Stimulated activated CD8-positive, alpha-beta memory T cell treated with anti-CD3 and anti-CD28 coated beads, Interleukin-2, amount 100 ng/mL, for 1 hour (primary cell): ENCODE measurements at places on chromosomes 4 and X.
A peak's percentile ranks its signal among the peaks of the same experiment; 100 is the strongest.

GRCh38 chr4:3302786-3303564, 10.2 kb downstream of the RGS12 start:
- no peak for DNase-seq

GRCh38 chr4:146585761-146586333, 52.8 kb upstream of the POU4F2 start:
- DNase-seq = no peak

- no peak for DNase-seq
Observed at GRCh38 chrX:140249088-140249487, 255.8 kb downstream of the SOX3 start.

GRCh38 chr4:123589301-123589700, 192.7 kb downstream of the SPRY1 start:
- no peak for DNase-seq

- no peak for DNase-seq
Observed at GRCh38 chr4:89519771-89520320, 212.2 kb upstream of the GPRIN3 start.

DNA sequence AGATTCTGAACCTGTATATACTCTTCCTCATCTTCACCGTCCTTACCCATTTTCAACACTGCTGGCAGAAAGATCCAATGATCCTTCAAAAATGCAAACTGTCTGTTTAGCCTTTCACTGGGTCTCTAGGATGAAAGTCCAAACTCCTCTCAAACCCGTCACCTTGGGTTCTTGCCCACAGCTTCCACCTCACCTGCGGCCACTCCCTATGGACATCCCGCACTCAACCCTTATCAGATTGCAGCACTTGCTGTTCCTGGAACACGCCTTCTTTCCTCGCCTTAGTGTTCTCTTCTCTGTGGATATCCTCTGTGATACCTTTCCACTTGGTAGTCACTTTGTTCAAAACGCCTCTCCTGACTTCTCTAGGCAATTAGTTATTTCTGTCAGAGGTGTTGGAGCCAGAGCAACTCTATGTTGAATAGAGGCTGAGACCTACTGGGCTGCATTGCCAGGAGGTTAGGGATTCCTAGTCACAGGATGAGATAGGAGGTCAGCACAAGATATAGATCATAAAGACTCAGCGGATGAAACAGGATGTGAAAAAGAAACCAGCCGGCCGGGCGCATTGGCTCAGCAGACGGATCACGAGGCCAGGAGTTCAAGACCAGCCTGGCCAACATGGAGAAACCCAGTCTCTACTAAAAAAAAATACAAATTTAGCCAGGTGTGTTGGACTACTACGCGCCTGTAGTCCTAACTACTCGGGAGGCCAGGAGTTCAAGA, 4.2 kb upstream of the NOCT start:
- no peak for DNase-seq

DNA sequence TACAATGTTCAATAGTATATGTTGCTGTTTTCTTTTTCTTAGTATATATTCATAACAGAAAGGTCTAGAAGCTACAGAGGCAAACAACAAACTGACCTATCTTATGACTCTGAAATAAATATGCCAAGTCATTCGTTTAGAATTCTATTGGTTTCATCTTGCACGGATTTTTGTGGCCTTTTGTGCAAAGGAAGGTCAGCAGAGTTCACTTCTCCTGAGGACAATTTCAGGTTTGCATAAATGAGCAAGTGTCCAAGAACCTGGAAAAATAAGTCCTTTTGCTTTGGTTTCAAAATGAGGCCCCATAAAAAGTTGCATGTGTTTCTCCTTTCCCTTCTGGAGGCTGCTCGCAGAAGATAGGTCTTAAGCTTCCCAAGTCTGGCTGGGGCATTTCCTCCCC, 156.9 kb downstream of the APBB2 start:
- no peak for DNase-seq

GRCh38 chr4:178481564-178481963, 1039.3 kb upstream of the AGA start:
- DNase-seq = no peak

DNA sequence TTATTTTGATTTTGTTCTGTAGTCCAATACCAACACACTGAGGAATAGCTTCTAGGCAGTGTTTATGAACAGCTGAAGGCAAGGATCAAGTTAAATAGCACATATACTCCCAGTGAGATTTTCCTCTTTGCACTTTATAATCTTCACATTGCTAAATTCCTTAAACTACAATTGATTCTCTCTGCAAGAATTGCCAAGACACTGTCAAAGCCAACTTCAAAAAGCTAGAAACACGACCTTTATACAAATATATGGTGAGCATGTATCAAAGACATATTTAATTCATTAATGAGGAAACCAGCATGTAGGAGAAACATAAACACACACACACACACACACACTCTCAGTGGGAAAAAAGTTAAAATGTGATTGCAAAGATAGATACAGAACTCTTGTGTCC, 86.4 kb upstream of the FAM9C start:
- DNase-seq = no peak

- peak; percentile 51 for DNase-seq
Observed at GRCh38 chrX:9312922-9313867, 151.7 kb upstream of the TBL1X start.

DNA sequence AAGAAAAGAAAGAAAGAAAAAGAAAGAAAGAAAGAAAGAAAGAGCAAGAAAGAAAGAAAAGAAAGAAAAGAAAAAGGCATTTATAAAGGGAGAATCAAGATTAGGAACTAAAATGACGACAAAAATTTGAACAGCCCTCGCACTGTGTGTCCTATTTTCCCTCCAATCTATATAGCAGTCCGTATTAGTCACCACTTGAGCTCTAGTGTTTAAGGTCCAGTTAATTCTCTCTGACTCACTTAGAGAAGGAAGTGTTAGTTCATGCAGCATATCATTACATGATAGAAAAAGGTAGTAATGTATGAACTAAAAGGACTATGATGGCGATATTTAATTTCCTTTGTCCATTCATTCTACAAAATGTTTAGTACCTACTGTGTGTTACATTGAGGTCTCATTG, 122.7 kb downstream of the CBLL2 start:
- no peak for DNase-seq

- DNase-seq = no peak
Observed at GRCh38 chrX:110015032-110015431, 12.1 kb downstream of the TMEM164 start.

- DNase-seq = no peak
Observed at GRCh38 chr4:155855897-155856296, 10.2 kb downstream of the ASIC5 start.

GRCh38 chr4:64584125-64584524, 174.9 kb upstream of the TECRL start:
- no peak for DNase-seq

DNA sequence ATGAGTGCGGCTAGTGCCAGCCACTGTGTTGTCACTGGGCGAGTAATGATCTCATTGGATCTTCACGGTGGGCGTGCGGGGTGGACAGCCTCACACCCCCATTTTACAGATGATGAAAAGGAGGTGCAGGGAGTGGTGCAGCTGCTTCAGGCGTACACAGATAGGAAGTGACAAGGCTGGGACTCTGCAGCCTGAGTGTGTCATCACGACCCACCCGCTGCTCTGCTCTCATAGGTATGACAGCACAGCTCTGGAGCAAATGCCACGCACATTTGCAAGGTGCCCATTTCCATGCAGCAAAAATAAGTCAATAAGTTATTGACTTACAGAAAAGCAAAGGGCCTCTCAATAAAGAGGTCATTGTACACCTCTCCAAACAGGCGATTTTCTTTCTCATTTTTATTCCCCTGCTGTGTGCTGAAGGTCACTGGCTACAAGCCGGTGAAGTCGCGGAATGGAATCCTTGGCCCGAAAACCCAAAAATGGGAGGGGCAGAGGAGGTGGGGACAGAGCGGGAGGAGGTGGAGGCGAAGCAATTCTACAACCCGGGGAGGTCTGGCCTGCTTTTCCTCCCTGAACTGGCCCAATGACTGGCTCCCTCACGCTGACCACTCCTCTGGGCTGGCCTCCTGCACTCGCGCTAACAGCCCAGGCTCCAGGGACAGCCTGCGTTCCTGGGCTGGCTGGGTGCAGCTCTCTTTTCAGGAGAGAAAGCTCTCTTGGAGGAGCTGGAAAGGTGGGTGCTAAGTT, at the start of gene SOD3:
Gene SOD3 (plus strand): TSS at position 658 of the 750 bp plus-strand sequence. CDS start 3,949 bp downstream, outside the sequence.
- no peak for DNase-seq

DNA sequence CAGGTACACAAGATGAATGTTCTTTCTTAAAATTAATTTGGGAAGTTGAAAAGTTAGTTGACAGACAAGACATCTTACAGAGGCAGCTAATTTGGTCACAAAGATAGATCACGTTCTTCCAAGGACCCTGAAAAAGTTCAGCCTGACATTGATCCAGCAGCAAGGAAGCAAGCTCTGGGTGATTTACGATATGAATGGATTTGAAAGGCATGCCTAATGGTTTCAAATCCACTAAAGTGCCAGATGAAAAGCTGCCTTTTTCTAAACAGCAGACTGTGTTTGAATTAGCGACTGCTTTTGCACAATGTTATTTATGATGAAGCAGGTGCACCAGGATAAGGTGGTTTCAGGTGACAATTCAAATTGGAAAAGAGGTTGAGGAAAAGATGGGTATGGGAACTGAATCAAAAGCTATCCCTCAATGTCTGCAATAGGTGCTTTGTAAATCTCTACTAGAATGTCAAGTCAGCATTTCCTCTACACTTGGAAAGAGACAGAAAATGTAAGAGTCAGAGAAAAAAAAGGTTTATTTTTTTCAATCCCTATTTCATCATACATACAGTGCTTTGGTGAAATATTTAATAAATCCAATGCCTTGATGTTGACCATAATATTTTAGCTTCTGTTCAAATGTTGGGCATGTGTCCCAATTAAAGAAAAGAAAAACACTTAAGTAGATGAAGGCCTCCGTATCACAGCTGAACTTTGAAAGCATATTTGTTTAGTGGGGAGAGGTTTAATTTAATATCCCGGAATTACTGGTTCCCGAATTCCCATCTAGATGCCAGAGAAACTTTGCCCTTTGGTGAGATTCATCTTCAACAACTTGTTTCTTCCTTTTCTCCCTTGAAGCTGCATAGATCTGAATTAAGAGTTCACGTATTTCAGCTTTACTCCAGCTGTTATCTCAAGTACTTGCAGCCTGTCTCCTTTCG, 6.0 kb downstream of the RASGEF1B start:
- DNase-seq = no peak

- peak; percentile 7 for DNase-seq
Observed at GRCh38 chr4:87073199-87074120, 138.6 kb downstream of the AFF1 start.

DNA sequence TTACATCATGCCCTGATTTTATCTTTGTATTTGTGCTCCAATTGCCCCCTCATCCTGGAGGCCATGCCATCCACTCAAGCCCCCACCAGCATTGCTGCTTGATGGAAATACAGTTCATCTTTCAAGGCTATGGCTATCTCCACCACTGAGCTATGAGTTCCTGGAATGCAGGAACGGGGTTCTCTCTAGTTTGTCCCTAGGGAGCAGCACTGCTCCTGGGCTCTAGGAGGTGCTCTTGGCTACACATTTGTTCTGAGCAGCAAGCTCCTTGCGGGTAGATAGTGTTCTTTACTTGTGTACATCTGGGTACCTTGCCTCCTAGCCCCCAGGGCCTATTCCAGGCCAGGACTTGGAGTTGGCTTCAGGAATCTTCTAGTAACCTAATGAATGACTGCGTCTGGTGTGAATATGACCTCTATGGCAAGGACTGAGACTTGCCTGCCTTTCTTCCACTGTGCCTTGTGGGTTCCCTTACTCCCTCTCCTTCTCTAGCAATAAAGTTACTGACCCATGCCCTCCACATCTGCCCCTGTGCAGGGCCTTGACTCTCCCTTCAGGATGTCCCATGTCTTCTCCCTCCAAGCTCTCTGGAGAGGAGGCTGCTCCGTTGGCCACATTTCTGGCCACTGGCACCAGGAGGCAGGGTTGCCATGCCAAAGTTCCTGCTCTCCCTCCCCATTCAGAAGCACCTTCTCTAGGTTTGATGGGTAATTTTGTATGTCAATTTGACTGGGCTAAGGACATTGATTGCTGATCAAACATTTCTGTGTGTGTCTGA, 7.6 kb downstream of the CITED1 start:
- no peak for DNase-seq

DNA sequence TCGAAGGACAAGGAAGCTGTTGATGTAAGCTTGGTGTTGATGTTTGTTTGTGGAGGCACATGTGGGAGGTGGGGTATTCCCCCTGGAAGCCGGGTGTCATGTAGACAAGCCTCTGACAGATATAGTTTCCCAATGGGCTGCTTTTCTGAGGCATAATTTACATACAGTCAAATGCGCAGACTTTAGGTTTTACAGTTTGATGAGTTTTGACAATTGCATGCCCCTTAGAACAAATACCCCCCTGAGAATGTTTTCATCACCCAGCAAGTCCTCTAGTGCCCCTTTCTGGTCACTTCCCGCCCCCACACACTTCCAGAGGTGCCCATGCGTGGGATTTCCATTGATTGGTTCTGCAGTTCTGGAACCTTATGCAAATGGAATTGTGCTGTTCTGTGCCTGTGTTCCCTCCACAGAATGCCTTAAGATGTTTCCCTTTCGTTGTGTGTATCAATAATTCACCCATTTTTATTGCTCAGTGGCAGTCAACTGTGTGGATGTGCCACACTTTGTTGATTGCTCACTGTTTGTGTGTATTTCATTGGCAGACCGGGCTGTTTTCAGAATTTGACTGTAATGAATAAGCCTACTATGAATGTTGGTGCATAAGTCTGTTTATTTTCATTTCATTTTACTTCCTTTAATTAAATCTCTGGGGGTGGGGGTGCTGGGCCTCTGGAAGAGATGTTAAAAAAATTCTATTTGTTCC, 8.5 kb downstream of the EVC start:
- no peak for DNase-seq

DNA sequence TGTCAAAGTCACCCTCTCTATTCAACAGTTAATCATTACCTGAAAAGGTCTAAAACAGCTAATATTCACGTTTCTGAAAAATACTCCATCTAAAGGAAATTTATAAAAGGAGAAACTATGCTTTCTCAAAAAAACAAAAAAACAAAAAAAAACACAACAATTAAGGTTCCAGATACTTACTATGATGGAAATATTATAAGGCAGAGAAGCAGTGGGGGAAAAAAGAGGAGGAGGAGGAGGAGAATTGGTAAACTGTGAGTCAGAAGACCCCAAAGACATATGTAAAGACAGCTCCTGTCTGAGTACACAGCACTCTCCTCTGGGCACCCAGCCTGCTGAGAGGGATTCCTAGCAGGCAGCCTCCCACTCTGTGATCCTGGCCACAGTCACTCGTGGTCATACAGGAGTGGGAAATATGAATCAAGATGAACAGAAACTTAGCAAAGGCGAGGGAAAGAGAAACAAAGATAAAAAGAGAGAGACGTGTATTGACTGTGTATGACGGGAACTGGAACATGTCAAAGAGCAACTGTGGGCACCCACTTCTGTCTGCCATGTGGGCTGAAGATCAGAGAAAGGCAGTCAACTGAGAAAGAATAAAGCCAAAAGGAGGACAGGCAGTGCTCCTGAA, 12.5 kb downstream of the KLHL15 start:
- no peak for DNase-seq

DNA sequence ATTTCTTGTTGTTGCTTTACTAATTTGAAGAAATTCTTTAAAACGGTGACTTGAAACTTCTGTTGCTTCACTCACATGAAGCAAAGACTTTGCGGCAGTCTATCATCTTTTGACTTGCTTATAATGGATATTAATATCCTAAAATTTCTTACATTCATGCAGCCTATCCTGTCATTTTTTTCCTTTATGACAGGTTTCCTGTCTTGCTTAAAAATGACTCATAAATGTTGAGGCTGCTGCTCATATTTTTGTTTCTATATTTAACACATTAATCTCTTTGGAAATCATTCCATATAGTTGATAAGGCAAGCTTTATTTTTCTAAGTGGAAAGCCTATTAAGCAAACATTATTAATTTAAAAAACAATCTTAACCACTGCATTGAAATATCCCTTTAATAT, 176.6 kb upstream of the GALNTL6 start:
- DNase-seq = no peak
